Stimulated activated naive CD4-positive, alpha-beta T cell treated with Interleukin-2 at 50 U/mL for 16 hours (primary cell): ENCODE measurements at places on chromosomes 6 and 20.

GRCh38 chr20:49685809-49686208 is 27.9 kb downstream of the B4GALT5 start:
- no peak for DNase-seq

DNA sequence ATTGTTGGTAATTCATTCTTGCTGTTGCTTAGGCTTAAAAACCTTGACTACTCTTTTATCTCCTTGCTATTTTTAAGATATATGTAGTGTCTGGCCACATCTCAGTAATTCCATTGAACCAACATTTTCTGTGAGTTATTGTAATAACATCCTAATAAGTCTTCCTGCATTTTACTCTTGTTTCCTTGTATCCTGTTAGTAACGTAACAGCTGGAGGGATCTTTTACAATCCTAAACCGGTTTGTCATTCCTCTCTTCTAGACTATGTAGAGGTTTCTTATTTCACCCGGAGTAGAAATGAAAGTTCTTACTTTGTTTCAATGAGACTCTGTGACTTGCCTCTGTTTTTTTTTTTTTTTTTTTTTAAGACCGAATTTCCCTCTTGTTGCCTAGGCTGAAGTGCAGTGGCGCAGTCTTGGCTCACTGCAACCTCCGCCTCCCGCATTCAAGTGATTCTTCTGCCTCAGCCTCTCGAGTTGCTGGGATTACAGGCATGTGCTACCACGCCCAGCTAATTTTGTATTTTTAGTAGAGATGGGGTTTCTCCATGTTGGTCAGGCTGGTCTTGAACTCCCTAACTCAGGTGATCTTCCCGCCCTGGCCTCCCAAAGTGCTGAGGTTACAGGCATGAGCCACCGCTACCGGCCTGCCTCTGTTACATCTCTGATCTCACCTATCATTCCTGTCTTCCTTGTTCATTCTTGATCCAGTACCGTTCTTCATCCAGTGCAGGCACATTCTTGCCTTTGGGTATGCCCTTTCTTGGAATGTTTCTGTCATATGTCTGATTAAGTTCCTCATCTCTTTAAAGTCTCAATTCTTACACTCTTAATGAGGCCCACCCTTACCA is 44.7 kb downstream of the NCOA3 start:
- DNase-seq, result no peak

DNA sequence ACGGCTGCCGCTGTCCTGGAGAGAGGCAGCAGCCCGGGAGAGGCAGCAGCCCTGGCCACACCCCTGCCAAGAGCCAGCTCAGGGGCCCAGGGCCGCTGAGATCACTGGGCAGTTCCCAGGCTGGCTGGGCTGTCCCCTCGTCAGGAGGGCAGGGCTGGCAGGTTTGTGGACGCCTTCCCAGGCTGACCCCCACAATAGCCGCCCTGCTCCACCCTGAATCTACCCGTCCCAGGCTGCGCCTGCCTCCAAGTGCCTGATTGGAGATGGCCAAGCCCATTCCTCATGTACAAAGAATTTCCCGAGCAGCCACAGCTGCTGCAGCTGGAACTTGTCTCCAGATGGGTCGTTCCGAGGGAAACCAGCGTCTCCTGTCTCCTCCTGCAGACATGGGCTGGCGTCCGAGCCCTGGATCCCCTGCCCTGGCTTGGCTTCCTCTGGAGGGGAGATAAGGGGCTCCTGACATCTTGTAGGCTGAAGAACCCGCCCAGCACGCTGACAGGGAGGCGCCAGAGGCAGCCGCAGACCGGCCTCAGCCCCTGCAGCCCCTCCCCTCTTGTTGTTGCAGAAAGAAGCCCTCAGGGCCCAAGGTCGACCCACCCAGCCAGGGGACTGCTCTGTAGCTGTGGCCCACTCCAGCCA is 9.4 kb upstream of the GATA5 start:
- no peak for DNase-seq

DNA sequence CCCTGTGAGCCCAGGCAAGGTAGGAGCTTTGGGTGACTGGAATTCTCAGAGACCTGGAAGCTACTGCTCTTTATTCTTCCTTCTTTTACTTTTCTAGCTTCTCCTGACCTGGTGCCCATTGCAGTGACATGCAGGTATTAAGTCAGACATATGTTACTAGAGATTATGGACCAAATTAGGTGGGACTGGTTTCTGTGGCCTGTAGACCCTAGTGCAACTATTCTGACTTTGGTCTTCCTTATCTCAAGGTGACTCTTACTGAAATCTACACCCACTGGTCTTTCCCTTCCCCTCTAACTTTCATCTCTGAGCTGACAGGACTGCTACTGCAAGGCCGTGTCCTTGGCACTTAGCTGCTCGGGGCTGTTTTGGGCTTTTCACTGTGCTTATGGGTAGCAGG is 24.4 kb upstream of the TMEM217 start:
- no peak for DNase-seq

DNA sequence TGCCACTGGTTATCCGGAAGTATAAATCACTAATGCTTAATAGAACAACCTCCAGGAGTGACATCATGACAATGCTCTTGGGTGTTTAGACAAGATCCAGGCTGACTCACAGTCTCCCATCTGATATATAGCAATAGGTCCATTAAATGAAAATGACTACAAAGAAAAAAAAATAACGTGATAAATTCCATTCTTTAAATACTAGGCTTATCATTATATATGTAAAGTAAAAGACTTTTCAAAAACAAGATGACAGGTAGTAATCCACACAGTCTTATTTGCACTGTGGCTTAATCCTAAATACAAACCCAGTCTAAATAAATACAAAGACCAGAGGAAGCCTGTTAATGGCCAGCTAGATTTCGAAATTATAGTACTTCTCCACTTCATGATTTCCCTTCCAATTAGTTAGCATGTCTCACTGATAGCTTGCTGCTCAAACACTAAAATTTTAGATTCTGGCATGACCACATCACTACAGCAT is 149.1 kb upstream of the BEND3 start:
- DNase-seq, result no peak

DNA sequence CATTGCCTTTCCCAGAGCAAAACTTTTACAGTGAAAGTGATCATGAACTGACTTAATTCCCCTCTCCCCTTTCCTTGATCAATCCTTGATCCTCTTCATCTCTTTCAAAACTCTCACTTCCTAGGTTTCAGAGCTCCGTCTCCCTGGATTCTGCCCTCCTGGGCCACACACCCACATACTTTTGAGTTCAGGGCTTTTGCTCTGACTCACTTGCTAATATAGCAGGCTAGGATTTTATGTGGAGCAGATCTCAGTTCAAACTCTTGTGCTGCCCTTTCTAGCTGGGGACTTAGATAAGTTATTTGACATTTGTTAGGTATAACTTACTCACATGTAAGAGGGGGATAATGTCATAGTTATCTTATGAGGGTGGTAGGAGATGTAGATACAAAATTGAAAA is 109.1 kb upstream of the MLIP start:
- no peak for DNase-seq

GRCh38 chr20:45358282-45359068 is 4.5 kb upstream of the SYS1 start:
- DNase-seq, result no peak

DNA sequence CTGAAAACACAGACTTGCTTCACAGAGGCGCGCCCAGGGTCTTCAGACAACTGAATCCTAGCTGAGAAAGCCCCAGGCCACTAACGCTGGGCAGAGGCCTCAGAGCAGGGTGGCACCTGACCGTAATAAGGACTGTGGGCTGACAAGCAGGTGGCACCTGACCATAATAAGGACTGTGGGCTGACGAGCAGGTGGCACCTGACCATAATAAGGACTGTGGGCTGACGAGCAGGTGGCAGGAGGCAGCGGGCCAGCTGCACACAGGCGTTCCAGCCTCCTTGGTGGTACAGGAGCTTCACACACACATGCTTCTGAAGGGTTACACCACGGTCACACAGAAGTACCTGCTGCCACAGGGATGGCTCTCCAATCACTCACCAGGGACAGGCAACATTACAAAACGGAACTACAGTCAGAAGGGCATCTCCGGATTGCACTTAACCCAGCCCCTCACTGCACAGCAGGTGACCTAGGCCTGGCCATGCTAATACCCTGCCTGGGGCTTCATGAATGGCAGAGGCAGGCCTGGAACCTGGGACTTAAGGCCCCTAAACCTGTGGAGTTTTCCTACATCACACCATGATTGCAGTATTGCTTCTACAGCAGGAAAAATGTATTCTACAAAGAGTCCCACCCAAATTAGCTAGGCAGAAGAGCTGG is 50.8 kb downstream of the PSMG4 start:
- DNase-seq, result no peak

DNA sequence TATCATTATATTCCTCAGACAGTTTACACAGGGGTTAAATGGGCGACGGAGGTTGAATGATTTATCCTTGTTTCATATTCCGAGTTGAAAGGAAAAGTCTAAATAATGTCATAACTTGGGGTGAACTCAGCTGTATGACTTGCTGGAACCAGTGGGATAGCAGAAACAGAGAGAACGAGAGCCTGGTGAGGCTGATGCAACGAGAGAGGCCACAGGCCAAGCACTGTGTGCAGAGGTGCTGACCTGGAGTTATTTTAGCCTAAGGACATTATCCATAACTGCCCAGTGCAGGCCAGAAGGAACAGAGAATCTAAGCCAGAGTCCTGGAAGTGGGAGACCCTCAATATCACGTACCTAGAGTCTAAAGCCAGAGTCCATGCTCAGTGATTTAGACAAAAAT is 394.9 kb downstream of the MAFB start:
- no peak for DNase-seq

DNA sequence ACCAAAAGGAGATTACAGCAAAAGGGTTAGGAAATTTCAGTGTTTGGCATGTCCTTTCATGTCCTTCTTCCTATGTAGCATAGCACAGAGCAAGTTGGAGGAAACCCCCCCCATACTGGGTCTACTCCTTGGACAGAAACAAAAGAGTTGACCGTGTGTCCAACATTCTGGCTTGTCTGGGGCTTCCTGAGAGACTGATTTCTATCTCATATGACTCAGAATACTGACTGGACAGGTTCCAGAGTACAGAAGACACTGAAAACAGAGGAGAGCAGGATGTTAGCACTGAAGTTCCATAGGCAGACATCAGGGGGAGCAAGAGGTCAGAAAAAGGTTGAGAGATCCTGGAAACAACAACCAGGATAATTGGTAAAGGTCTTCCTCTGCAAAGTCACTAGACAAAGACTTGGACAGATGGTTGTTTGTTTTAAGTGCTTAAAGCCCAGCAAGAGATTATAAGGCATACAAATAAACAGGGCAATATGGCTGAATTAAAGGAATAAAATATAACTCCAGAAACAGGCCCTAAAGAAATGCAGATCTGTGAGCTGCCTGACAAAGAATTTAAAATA is 48.4 kb downstream of the USP49 start:
- DNase-seq, result peak; percentile 25

DNA sequence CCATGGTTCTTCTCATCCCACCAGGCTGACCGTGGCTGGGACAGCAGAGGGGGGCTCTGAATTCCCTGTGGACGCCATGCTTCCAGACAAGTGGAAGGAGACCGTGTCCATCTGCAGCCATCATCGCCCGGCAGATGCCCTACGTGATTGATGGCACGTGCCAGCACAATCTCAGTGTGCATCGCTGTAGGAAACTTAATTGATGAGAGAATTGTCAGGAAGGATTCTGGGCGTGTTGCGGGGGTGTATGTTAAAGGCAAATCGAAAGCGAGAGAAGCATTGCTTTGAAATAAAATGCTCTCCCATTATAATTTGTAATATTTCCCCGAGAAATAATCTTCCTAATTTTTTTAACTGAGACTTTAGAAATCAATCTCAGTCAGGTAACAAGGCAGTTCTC is 185.5 kb upstream of the CDH4 start:
- no peak for DNase-seq

DNA sequence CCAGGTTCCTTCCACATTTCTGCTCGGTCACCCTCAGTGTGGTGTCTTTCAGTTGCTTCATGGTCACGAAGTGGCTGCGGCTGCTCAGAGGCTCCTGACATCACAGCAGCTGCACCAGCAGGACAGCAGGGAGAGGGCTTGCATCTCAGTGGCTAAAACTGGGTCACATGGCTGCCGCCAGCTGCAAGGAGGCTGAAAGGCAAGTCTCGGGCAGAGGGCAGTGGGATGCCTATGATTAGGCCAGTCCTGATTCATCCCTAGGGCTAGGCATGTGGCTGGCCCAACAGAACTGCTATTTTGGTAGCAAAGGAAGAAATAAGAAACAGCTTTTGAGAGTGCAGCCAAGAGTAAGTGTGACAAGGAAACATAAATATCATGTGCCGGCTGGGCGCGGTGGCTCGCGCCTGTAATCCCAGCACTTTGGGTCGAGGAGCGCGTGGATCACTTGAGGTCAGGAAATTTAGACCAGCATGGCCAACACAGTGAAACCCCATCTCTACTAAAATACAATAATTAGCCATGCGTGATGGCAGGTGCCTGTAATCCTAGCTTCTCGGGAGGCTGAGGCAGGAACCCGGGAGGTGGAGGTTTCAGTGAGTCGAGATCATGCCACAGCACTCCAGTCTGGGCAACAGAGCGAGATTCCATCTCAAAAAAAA is 46.6 kb downstream of the RBM38 start:
- DNase-seq, result no peak

DNA sequence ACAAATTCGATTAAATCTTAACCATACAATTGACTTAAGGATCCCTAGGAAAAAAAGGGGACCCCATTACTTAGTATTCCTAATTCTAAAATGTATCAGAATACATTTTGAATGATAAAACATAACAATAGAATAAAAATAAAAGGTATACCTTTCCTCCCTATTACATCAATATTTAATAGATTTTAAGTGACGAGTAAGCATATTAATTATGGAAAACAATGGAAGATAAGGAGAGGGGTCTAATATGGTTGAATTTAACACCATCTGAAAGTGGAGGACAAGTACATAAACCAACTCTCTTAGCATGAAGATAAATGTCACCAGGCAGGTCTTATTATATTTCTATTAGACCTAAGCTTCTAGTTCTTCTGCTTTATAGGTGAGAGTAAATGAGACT is 232.1 kb downstream of the HAO1 start:
- DNase-seq, result no peak

- no peak for DNase-seq
Measured at GRCh38 chr6:33761922-33762629, 15.4 kb upstream of the IP6K3 start.

- no peak for DNase-seq
Measured at GRCh38 chr6:169660751-169661390, 41.0 kb downstream of the WDR27 start.

DNA sequence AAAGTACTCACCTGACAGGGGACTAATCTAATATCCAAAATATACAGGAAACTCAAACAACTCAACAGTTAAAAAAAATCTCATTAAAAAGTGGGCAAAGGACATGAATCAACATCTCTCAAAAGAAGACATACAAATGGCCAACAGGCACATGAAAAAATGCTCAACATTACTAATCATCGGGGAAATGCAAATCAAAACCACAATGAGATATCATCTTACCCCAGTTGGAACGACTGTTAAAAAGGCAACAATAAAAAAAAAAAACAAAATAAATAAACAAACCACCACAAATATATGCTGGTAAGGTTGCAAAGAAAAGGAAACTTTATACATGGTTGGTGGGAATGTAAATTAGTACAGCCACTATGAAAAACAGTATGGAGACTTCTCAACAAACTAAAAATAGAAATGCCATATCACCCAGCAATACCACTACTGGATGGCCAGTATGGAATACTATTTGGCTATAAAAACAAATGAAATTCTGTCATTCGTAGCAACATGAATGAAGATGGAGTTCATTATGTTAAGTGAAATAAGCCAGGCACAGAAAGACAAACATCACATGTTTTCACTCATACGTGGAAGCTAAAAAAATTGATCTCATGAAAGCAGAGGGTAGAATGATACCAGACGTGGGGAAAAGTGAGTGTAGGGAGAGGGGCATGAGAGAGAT is 6.6 kb downstream of the SIRPB2 start:
- DNase-seq, result no peak
